ENCODE measurements at places on chromosomes 16 and 17.

- no peak for DNase-seq
These were observed 9.0 kb upstream of the GGA2 start for GRCh38 chr16:23519282-23519681.

- DNase-seq: no peak
These were observed 1.5 kb downstream of the MRPL10 start for GRCh38 chr17:47829870-47830269.

GRCh38 chr16:72996291-72997062 is 51.5 kb downstream of the ZFHX3 start:
- DNase-seq: no peak

DNA sequence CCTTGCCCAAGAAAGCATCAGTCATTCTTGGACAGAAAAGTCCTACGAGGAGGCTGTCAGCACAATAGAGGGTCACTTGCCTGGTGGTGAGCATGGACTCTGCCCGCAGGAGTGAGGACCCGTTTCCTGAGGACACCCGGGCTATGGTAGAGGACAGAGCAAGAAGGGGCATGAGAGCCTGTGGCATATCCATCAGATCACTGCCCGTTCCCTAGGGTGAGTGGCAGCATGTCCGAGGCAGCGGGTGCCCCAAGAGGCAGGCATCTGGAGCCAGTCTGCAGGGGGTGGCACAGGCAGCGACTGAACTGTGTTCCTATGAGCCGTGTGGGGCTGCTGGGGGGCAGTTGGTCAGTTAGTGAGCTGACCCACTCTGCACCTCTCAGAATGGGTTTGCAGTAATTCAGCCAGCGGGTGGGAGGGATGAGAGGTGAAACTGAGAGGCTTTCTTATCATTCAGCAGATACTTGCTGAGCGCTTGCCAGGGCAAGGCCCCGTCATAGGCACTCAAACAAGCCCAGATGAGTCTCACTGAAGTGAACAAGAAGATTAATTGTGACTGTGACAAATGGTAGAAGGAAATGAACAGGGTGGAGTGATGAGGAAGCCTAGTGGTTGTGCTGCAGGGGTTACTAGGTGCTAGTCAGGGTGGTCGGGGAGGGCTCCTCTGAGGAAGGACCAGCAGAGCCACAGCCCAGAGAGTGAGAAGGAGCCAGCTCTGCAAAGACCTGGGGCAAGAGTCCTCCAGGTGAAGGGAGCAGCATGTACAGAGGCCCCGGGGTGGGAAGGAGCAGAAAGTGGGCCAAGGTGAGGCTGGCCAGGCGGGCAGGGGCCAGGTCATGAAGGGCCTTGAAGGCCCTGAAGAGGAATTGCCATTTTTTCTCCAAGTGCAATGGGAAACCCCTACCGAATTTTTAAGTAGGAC is 87.9 kb downstream of the CLEC16A start:
- no peak for DNase-seq

- DNase-seq: no peak
These were observed 225.2 kb downstream of the HAPSTR1 start for GRCh38 chr16:9316615-9317014.

DNA sequence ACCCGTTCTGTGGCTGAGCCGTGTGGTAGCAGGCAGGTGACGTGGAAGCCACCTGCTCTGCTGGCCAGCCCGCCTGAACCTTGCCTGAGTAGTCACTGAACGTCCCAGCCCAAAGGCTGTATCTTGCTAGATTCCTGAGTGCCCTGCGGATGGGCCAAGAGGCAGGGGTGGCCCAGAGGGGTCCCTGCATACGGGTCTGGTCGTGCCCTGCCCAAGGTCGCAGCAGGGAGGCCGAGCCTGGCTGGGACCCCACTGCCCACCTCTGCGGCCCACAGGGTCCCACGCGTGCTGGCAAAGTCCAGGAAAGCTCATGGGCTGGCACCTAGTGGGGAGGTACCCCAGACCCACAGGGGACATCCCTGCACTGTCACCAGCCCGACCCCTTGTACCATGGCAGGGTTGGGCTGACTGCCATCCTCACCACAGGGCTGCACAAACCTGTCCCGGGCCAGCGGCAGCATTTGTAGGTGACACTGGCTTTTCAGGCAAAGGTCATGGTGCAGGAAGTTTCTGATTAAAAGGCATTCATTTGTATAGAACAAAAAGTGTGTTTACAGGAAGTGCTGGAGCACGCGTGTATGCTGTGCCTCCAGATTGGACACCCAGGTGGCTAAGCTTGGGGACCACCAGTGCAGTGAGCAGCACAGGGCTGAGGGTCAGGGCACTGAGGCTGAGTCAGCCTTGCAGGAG is 45.1 kb upstream of the ZC3H18 start:
- DNase-seq: no peak

DNA sequence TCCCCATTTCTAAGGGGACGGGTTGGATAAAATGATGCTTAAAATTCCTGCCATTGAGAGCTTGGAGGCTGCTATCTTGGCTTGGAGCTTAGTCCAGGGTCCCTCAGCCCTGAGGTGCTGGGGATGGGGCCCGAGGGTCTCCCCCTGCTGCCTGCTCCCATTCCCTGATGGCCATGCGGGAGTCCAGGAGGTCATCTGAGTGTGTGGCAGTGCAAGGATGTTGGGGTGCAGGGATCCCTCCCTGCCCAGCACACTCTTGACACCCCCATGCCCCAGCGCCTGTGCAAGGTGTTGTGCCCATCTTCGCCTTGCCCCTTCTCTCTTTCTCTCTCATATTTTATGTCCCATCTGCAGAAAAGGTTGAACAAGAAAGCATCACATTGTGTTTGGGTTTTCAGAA is 90.4 kb downstream of the IRF8 start:
- DNase-seq: no peak

DNA sequence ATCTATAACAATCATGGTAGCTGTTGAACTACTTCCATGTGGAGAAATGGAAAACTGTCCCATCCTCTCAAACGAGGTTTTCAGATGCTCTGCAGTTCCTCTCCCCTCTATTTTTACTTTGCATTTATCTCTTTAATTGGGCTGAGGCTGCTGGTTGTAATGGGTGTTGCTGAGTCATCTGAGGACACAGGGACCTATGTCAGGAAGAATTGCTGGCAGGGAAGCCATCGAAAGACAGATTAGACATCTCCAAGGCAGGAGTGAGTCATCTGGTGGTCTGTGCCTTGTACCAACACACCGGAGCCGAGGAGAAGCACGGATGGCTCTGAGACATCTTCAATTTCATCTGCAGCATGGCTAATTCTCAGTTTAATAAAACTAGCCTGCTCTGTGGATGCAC is 394.5 kb downstream of the GRIN2A start:
- DNase-seq: no peak

GRCh38 chr17:12463102-12463501 is 202.6 kb upstream of the MYOCD start:
- peak; percentile 54 for DNase-seq

DNA sequence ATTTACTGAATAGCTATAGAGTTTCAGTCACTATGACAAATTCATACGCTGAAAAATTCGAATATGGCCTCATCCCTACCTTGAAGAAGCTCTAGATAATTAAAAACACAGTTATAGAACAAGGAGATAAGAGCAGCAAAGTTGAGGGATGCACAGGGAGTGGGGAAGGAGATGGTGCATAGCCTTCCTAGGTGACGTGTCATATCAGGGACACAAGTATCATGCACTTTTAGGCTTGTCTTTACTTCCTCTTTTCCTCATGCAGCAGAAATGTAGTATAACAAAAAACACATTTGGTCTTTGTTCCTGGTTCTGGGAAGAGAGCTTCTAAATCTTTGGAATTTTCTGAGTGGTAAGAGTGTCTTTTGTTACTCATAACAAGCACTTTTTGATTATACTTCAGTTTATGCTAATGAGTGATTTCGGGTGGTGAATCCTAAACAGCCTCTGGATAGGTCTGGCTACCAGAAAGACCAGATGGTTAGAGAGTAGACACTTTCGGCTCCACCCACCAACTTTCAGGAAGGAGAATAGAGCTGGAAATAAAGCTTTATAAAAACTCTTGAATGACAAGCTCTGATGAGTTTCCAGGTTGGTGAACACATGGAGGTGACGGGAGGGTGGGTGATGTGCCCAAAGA is 341.4 kb downstream of the UTP18 start:
- DNase-seq: no peak

GRCh38 chr16:66146798-66147197 is 219.7 kb upstream of the CDH5 start:
- no peak for DNase-seq

DNA sequence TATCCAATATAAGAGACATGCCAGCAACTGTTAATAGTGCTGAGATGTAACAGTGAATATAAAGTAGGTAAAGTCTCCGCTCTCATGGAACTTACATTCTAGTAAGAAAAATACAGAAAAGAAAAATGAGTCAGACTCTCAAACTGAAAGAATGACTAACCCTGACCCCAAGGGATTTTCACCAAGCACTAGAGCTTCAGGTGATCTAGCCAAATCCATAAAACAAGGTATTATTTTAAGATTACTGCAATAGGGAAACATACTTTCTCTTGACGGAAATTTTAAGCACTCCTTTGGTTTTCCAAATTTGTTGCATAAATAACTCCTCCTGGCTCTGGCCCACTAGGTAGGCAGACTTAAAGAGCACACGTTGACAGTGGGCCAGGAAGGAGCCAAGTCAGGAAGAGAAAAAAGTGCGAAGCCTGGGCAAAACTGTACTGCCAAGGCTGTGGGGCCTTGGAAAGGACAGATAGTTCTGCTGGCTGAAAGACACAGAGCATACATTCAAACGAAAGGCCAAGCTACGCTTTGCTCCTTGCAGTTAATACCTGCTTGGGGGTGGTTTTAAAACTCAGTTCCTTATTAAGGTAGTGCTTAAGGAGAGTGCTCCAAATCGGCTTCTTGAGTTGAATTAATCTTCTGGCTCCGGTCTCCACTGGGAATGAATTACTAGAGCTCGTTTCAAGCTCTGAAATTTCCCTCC is 1.4 kb downstream of the GOT2 start:
- DNase-seq: no peak

- no peak for DNase-seq
These were observed 85.7 kb downstream of the CDYL2 start for GRCh38 chr16:80718480-80719220.

GRCh38 chr16:50644729-50645128 is 36.4 kb downstream of the SNX20 start:
- no peak for DNase-seq

DNA sequence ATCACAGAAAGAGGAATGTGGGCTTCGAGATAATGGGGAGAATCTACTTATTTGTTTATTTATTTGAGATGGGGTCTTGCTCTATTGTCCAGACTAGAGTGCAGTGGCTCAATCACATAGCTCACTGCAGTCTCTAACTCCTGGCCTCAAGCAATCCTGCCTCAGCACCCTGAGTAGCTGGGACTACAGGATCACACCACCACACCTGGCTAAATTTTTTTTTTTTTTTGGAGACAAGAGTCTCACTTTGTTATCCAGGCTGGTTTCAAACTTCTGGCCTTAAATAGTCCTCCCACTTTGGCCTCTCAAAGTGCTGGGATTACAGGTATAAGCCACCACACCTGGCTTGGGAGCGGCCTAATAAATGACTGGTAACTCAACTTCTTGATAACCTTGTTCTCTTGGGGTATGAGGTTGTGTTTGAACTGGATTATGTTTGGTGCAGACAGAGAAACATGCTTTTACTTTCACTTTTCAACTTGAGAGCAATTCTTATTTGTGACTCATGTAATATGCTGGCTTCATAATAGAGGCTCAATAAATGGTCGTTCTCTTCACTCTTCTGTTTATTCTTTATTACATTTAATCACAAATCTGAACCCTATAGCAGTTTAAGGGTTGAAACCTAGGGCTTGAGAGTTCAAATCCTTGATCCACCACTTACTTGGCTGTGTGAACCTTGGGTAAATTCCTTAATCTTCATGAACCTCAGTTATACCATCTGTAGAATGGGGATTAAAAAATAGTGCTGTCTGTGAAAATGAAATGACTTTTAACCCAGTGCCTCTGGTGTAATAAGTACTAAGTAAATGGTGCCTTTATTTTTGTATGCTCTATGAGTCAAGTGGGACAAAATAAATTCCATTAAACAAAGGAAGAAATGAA is 129.1 kb upstream of the HS3ST2 start:
- peak; percentile 59 for DNase-seq

DNA sequence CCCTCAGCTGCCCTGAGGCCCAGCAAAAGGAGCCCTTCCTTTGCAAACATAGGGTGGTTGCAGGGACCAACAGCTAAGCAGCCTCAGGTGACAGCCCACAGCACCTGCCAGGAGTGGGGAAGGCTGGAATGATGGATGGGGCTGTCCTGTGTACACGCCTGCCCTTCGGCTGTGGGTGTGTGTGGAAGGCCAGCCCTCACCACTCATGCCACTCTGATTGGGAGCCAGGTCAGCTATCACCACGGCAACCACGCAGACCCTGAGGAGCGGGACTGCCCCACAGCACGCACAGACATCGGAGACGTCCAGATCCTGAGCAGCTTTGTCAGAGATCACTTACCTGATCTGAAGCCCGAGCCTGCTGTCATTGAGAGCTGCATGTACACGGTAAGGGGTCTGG is 11.9 kb downstream of the PIPOX start:
- DNase-seq: no peak

DNA sequence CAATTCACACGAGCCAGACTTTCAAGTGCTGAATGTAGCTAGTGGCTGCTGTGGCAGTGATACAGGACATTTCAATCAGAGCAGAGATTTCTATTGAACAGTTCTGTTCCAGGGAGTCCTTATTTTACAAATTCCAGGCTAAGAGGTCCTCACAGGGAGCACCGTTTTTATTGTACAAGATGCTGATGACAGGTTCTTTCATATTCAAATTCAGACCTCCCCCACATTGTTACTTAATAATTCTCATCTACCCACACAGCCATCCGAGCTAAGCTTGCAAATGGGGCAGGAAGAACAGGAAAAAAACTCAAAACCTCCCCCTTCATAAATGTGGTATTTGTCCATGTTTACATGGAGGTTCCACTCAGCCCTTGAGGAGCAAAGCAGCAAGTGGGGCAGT is 9.8 kb downstream of the GABARAPL2 start:
- DNase-seq: no peak

GRCh38 chr17:50589095-50589705 is 28.7 kb downstream of the CACNA1G start:
- DNase-seq: no peak

- no peak for DNase-seq
These were observed 146.4 kb downstream of the SOCS1 start for GRCh38 chr16:11109566-11109965.

DNA sequence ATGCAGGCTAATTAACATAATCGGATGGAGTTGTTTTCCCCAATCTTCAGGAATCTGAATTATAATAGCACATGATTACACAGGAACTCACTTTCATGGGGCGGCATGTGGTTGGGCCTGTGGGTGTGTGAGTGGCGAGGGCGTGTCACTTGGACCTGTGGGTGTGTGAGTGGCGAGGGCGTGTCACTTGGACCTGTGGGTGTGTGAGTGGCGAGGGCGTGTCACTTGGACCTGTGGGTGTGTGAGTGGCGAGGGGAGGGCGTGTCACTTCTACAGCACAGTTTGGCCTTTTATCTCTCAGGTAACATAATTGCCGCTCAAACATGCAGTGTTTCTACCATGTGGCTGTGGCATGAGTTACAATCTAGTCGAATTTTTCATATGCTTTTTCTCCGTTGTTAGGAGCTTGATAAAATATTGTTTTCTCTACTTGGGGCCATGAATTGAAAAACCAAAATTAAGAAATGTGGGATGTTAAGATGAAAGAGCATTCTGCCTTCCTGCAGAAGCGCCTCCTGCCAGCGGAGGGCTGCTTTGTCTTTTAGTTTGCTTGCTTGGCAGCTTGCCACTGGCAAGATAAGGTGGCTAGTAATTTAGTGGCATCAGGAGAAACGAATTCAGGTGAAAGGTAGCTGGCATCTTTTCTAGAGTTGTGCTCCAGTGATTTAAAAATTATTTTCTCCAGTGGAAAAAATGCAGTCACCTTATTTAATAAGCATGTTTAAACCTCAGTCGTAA is 36.2 kb downstream of the USP10 start:
- DNase-seq: no peak

Measured in HCEC 1CT (cell line).